ENCODE measurements at places on chromosomes 2 and 18.

DNA sequence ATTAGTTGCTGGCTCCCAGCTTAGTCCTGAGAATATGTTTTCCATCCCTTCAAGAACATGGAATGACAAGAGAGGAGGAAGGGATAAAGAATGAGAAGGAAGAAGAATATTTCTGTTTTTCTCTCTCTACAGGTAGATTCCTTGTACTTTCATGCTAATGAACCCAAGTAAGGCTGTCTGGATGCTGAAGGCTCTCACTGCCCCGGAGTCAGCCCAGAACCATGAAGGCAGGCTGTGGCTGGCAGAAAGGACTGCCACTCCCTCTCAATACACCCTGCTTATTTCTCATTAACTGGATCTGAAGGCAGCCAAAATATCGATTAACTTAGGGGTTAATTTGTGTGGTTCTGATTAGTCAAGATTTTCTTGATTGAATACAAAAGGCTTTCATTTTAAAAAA is 93.1 kb upstream of the NPAS2 start:
- no peak for DNase-seq

DNA sequence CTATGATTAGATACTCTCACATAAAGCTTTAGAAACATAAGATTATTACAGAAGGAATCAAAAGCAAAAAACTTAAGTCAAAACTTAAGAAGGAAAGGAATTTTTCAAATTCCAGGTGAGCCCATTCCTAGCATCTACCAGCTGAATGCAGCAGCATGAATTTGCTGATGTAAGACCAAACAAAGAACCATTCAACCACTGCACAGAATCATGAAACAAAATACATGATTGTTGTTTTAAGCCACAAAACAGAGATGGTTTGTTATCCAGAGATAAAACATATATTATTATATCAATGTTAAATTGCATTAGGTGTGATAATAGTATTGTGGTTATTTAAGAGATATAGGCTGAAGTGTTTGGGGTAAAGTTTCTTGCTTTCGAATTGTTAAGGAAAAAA is 29.0 kb downstream of the PIGN start:
- DNase-seq: no peak

- DNase-seq: no peak
Measured at GRCh38 chr2:10022041-10022421, 21.3 kb upstream of the KLF11 start.

DNA sequence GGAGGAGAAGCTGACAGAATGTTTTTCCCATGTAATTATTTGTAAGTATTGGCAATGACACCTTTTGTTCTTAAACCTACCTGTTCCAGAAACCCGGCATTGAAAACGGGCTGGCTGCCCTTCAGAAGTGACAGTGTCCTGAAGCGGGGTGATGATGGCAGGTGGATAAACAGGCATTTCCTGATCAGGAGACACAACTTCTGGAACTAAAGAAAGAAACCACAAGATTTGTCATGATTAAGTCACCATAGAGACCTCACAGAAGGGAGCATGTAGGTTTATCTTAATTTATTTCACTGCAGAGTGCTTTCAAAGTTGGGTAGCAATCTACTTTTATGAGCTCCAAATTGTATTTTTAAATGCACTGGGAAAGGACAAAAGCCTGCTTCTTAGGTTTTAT is 43.1 kb downstream of the TTN start:
- no peak for DNase-seq

GRCh38 chr2:221527776-221528309 is 44.3 kb downstream of the EPHA4 start:
- no peak for DNase-seq

DNA sequence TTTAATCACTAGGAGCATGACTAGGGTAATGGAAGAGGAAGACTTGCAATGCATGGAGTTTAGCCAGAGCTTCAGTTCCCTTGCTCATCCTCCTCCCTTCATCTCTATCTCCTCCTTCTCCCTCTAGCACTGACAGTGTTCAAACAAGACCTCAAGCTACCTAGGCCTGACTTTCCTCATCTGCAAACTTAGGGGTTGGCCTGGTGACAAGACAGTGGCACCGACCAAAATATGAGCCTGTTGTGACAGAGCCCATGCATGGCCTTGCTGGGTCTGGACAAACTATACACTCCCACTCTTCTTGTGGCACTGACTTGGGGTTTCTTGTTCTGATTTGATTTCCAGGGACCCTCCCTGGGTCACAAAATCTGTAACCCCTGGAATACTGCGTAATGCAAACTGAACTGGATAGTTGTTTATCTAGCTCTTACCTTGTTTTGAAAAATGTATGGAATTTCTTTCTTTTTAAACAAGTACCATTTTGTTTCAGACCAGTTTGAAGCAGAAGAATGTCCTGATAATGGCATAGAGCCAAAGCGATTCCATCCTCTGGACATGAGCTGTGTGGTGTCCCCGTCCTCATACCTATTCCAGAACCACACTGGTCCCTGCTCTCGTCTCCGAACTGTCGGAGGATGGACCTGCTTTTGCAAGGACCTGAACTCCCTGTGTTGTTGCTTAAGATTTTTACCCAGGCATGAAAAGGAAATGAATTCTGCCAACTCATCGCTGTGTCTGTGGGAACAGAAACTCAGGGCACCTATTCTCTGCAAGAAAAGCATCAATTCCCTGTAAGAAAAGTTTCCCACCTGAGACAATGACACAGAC is 33.4 kb upstream of the PPP4R1 start:
- no peak for DNase-seq
